ENCODE measurements at places on chromosomes 1 and 21.

- DNase-seq: no peak
Measured at GRCh38 chr21:45069711-45070110, 4.7 kb upstream of the ADARB1 start.

DNA sequence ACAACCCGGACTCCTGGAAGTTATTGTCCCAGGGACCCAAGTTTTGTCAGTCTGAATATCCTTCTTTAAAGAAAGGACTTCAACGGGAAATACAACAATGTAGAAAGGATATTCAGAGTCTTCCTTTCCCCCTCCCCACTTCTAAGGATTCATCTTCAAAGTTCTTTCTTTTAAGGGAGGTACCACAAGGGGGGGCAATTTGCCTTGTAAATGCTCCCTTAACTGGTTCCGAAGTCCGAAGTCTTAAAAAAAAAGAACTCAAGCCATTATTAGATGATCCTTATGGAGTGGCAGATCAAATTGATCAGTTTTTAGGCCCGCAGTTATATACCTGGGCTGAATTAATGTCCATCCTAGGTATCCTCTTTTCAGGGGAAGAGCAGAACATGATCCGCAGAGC is 47.0 kb downstream of the SERINC2 start:
- no peak for DNase-seq

GRCh38 chr1:92065042-92065441 is 10.2 kb downstream of the SETSIP start:
- no peak for DNase-seq

GRCh38 chr21:42518215-42518614 is 4.6 kb downstream of the SLC37A1 start:
- no peak for DNase-seq

- no peak for DNase-seq
Measured at GRCh38 chr1:154466206-154466605, 35.8 kb upstream of the TDRD10 start.

DNA sequence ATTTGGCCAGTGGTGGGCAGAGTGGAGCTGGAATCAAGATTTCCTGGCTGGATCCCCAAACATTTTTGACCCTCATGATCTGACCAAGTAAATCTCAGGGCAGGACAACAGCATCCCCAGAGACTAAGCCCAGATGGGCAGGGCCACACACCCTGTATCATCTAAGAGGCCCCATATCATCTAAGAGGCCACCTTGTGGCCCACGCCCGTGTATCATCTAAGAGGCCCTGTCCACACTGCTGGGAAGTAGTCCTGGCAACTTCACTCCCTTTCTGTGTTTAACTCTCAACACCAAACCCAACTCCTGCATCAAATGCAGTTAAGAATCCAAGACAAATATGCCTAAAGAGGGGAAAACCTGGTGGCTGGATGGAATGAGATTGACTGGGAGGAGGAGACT is 81.6 kb upstream of the SSX2IP start:
- DNase-seq: no peak

DNA sequence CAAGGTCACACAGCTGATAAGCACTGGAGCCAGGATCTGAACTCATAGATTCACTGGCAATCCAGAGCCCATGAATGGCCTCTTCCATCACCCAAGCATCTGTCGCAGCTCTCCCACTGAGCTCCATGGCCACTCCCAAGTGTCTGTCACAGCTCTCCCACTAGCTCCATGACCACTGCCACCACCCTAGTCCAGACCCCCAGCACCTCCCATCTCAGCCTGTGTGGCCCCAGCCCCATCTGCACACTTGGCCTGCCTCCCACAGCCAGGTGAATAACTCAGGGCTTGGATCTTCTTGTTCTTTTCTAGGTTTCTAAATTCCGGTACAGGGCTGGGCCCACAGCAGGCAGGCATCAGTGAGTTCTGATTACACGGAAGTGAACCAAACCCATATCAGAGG is 76.0 kb downstream of the GLIS1 start:
- DNase-seq: no peak

DNA sequence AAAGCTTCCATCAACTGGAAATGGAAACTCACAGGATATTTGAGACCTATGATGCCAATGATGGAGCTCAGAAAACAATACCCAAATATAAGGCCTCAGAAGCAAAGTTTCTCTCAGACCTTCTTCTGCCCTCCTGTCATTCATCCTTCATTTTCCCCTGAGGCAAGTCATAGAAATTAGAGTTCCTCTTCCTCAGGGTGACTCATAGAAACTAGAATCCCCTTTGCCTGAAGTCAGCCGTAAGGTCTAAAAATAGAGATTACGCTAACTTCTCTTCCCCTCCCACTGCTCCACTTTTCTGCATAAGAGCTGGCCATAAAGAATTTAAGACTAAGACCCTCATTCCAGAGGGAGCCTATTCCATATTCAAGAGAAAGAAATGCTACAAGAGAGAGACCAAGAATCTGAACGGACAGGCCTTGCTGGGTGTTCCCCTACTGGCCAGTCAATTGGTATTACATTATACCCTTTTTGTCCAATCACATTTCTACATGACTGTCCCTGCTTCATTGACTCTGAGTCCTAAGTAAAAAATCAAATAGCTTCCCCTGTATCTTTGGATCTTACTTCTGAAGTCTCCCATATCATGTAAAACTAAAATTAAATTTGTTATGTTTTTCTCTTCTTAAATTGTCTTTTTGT is 994.9 kb downstream of the ADGRL2 start:
- no peak for DNase-seq

DNA sequence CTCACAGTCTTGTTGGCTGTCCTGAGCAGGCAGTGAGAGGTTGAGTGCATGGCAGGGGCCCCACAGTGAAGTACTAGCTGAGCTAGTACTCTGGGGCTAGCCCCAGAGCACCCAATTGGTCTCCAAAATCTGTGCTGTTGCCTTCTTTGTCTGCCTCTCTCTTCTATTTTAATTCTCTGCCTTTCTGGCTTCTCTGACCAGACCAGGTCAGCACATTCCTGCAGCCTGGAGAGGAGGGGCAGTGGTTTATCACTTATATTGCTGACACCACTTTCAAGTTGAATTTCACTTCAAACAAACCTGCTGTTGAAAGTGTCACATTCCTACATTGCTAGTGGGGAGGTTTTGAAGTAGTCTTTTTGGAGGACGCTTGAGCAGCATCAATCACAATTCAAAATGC is 628.7 kb downstream of the PTPRU start:
- DNase-seq: no peak

GRCh38 chr1:175297291-175297690 is 104.7 kb upstream of the KIAA0040 start:
- no peak for DNase-seq

- no peak for DNase-seq
Measured at GRCh38 chr21:15141261-15141970, 76.6 kb upstream of the NRIP1 start.

- no peak for DNase-seq
Measured at GRCh38 chr21:45393021-45393420, 11.9 kb upstream of the COL18A1 start.

DNA sequence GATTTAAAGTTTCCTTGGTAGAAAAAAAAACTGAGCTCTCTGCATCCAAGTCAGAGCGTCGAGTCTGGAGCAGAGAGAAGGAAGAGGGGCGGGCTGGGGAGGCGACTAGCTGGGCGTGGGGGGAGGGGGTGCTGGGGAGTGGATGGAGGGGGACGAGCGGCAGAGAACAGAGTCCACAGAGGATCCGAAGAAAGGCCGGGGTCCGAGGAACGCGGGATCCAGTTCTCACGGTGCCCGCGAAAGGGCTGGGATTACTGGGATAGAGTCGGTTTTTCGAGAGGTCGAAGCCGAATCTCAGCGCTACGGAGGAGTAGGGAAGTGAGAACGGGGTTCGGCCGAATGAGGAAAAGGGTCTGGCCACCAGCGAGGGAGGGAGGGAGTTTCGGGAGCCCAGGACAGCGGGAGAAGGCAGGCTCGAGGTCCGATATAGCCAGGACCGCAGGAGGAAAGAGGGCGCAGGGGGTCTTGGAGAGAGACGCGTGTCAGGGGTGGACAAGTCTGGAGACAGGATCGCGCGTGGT is 665 bp downstream of the DAB1 start:
- DNase-seq: no peak

DNA sequence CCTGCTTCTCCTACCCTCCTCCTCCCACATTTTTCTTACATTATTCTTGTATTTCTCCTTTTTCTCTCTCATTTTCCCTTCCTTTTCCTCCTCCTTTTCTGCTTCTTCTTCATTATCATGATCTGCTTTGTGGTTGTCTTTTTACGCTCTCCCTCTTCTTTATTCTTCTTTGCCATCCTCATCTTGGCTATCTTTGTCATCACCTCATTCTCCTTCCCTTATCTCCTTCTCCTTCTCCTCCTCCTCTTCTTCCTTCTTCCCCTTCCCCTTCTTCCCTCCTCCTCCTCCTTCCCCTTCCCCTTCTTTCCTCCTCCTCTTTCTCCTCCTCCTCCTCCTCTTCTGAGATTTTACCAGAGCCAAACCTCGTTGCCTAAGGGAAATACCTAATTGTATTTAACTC is 30.5 kb downstream of the RNF187 start:
- no peak for DNase-seq
